Hematopoietic multipotent progenitor cell treated with erythropoietin and hydrocortisone succinate and interleukin-3 and kit ligand, for 8 days (in vitro differentiated cells): ENCODE measurements at places on chromosomes 7 and 10.

- no peak for DNase-seq
Observed at GRCh38 chr7:8015746-8016120, 47.1 kb downstream of the GLCCI1 start.

GRCh38 chr10:117532451-117533107 is 10.0 kb upstream of the EMX2 start:
- no peak for DNase-seq

GRCh38 chr7:87564296-87564963 is 36.3 kb downstream of the ABCB1 start:
- DNase-seq: peak; percentile 46

DNA sequence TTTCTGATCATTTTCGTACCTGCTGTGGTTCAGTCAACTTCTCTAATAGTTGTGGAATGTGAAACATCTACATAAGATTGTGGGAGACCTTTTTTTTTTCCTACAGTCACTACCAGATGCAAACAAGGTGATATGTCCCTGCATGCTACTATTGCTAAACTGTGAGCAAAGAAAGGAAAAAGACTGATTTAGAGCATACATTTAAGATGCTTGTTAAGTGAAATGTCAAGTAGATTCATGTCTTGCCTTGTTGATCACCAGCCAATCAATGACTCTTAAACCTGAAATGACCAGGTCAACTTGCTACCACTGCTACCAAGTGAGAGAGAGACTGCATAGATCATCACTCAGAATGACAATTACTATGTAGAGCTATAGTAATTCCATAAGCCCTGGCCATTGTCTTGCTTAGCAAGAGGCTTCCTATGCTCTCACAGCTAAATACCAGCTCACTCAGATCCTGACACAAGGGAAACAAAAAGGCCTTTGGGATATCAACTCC is 84.3 kb upstream of the SKAP2 start:
- DNase-seq: no peak

- no peak for DNase-seq
Observed at GRCh38 chr7:134691546-134692343, 45.1 kb downstream of the BPGM start.

GRCh38 chr10:15313047-15313446 is 58.0 kb downstream of the FAM171A1 start:
- peak; percentile 16 for DNase-seq

GRCh38 chr7:143285806-143286521 is 1.2 kb downstream of the TMEM139 start:
- DNase-seq: no peak

- no peak for DNase-seq
Observed at GRCh38 chr7:37318541-37318940, 130.1 kb downstream of the ELMO1 start.

DNA sequence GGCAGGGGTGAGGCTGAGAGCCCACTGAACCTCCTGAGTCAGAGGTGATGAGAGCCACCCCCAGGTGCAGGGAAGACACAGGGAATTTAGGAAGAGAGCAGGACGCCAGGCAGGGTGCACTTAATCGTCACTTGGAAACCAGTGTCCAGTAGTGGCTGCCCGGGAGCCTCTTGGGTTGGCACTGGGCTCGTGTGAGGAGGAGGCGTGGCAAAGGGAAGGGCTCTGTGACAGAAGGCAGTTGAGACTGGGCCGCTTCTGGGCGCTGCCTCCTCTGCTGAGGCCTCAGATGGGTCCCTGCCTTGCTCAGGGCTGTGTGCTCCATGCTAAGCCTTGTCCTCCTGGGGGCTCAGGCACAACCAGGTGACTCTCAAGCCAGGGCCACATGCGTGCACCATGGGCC is 13.3 kb downstream of the RET start:
- no peak for DNase-seq

- DNase-seq: no peak
Observed at GRCh38 chr7:50475340-50475739, 25.2 kb upstream of the FIGNL1 start.

DNA sequence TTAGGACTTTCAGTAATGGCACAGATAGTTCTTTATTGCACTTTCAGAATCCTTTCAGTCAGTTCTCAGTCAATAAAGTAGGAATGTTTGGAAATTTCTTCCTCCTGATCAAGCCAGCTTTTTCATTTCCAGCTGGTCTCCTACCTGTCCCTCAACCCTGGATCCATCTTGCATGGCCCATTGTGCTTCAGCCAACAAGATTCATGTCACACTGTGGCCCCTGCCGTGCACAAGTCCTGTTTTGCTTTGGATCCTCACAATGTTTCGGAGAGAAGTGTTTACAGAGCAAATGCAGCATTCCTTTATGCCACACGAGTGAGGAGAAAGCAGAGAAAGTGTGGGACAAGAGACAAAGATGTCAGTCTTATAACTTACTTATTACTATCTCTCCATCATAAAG is 1694.7 kb upstream of the LRRTM3 start:
- DNase-seq: no peak

DNA sequence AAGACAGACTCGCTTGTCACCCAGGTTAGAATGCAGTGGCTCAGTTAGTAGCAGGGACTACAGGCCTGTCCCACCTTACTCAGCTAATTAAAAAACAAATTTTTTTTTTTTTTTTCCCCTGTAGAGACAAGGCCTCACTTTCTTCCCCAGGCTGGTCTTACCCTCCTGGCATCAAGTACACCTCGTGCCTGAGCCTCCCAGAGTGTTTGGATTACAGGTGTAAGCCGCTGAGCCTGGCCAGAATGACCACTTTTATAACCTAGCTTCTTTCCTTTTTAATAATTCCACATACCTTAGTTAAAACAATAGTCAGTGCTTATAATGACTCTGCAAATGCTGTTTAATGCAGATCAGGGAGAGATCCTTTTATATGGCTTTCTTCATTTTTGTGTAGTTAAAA is 31.3 kb downstream of the RSBN1L start:
- DNase-seq: no peak

- no peak for DNase-seq
Observed at GRCh38 chr7:128910569-128910945, at the start of gene KCP. Gene KCP (minus strand): TSS chr7:128910709. CDS start chr7:128910676, 33 bp downstream.

GRCh38 chr10:95445223-95445836 is 115.8 kb downstream of the SORBS1 start:
- DNase-seq: no peak

DNA sequence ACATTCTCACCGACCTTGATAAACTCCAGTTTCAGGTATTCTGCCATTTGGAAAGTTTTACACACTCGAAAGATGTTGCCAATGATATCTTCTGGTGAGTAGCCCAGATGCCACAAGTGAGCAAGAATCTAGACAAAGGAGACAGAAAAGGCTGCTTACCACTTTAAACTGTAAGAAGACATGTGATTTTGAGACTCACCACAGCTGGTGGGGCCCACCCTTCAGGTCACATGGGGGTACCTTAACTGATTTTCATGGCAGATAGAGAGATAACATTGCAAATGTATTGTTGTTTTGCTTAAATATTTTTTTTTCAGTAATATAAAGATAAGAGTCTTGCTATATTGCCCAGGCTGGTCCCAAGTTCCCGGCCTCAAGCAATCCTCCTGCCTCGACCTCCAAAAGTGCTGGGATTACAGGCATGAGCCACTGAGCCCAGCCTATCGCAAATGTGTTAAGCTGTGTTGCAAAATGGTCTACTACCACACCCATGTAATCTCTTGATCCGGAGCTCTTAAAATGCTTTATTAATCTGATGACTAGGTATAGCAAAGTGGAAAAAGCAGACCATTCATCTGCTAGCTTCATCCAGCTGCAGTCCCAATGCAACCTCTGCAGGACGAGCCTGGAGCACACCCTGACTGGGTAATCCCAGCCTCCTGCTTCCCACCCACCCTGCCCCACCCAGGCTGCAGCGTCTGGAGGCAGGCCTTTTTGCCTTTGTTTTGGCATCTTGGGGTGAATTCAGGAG is 18.5 kb downstream of the RFC2 start:
- DNase-seq: peak; percentile 30

GRCh38 chr7:30931161-30931928 is 19.7 kb downstream of the AQP1 start:
- DNase-seq: no peak

GRCh38 chr7:115145512-115145911 is 223.6 kb downstream of the MDFIC start:
- DNase-seq: no peak

GRCh38 chr10:75117995-75118394 is 6.5 kb downstream of the SAMD8 start:
- DNase-seq: no peak

- no peak for DNase-seq
Observed at GRCh38 chr7:5597772-5598171, 174.1 kb upstream of the TNRC18 start.

- DNase-seq: no peak
Observed at GRCh38 chr10:113247050-113247449, 297.0 kb downstream of the TCF7L2 start.

GRCh38 chr10:51250278-51250920 is 176.1 kb downstream of the PRKG1 start:
- DNase-seq: no peak

- DNase-seq: no peak
Observed at GRCh38 chr7:94284104-94284503, 110.6 kb upstream of the COL1A2 start.

DNA sequence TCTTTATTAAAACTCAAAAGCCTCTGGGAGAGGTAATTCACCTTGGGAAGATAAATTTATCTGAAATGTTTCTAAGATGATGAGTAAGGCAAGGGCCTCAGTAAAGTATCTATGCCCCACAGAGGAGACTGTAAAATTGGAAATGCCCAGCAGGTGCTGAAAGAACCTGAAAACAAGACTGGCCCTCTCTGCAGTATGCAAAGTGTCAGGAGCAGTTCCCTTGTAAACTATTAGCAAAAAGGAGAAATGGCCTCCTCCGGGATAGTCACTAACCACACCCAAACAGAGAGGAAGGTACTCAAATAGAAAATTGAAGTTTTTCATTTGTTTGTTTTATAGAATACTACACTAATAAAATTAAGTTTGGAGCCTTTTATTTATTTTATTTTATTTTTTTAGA is 81.2 kb downstream of the FZD1 start:
- DNase-seq: no peak

DNA sequence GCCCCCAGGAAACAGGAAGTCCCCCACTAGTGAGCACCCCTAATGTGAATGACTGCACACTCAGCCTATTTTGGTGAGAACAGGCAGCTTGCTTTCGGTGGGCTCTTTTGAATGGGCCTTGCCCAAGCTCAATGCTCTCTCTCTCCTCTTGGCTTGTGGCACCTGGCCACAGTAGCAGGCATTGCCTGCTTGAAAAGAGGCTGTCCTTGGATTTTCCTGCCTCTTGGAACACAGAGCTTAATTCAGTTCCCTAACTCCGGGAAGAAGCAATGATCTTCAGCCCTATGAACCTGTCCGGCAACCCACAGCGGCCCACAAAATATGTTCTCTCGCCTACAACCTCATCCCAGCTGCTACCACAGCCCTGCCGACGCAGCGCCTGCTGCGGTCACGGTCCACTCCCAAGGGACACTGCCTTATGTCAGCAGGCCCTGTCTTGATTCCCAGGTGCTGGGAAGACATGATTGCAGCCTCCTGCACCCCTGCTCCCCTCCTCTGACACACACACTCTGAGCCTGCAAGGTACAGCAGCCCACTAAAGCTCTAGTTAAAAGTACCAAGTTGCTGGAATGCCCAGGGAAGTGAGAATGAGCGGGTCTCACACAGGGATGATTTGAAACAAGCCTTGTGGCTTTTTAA is 715.5 kb upstream of the GALNT17 start:
- no peak for DNase-seq

GRCh38 chr7:114478384-114478783 is 63.8 kb downstream of the FOXP2 start:
- DNase-seq: no peak

- no peak for DNase-seq
Observed at GRCh38 chr10:59944339-59944935, 38.1 kb upstream of the CCDC6 start.

GRCh38 chr7:7226407-7226806 is 44.1 kb downstream of the C1GALT1 start:
- no peak for DNase-seq

GRCh38 chr7:149050941-149051340 is 22.6 kb upstream of the PDIA4 start:
- no peak for DNase-seq

DNA sequence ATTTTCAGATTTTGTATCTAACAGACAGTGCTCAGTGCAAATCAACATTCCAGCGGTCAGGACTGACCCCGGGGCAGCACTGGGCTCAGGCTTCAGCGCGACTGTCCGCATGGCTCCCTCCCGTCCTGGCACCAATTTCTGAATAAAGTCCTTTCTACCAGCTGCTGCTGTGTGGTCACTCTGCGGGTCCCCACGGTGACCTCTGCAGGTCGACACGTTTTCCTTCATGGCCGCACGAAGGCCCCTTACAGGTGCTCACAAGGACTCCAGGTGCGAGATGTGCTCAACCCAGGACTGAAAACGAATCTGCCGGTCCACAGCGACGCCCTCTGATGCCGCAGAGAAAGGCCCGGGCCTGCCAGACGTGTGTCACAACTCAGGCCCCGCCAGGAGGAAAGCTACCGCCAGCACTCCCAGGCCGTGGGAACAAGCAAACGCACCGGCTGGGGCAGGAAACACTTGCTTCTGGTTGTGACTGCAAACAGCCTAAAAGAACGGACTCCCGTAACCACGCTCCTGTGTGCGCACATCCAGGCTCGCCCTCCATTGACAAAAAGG is 3.7 kb upstream of the UTF1 start:
- DNase-seq: no peak

GRCh38 chr7:101218236-101219125 is 516 bp downstream of the ZNHIT1 start:
- DNase-seq: no peak

- no peak for DNase-seq
Observed at GRCh38 chr7:159226011-159226702, 81.5 kb upstream of the VIPR2 start.
